ENCODE measurements at places on chromosomes 7 and 10.

GRCh38 chr7:17054836-17055235 lies 173.1 kb upstream of the AGR3 start:
- no peak for DNase-seq

DNA sequence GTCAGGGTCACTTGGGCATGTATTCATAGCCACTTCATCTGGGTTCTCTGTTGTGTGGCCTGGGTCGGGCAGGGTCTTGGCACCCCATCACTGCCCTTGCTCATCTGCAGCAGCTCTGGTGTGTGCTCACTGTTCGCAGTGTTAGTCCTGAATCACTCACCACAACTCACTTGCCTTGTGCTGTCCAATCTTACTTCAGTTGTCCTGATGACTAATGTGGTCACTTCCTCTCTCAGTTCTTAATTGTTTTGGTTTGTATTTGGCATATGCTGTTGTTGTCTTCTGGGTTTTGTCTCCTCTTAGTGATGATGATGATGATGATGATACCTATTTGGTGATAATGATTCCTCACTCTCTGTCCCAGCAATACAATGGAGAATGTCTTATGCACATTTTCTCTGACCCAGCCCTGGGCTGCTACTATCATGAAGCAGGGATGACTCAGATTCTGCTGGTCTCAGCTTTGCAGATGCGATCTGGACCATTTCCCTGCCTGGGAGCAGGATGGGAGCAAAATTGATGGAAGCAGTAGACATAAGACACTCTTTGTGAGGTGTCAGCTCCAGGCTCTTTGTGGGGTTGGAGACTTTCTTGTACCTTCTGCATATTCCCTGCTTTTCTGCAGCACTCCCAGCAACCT lies 17.0 kb downstream of the ADRA2A start:
- peak; percentile 77 for DNase-seq

DNA sequence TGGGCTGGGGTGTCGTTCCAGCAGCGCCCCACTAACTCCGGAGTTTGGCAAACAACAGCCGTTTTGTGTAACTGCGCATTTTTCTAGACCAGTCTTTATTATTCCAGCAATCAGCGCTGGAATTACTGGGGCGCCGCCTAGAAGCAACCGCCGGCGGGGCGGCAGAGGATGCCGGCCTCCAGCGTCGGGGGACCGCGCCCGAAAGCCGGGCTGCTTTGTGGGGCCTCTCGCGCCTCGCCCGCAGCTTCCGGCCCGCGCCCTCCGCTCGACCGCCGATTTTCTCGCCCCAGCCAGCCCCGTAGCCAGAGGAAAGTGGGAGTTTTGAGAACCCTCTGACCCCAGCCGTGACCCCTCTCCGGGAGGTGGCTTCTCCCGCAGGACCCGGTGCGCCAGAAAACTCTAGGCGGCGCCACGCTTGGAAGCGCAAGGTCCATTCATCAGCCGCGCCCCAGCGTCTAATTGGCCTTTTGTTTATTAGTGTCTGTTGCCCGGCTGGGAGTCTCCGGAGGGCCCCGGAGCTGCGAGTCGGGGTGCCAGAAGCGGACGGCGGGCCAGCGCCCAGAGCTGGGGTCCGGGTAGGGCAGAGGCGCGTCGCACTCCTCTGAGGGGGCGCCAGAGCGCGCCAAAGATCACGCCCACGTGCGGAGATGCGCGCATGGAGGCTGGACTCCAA lies 10.7 kb downstream of the EMX2 start:
- peak; percentile 70 for DNase-seq

DNA sequence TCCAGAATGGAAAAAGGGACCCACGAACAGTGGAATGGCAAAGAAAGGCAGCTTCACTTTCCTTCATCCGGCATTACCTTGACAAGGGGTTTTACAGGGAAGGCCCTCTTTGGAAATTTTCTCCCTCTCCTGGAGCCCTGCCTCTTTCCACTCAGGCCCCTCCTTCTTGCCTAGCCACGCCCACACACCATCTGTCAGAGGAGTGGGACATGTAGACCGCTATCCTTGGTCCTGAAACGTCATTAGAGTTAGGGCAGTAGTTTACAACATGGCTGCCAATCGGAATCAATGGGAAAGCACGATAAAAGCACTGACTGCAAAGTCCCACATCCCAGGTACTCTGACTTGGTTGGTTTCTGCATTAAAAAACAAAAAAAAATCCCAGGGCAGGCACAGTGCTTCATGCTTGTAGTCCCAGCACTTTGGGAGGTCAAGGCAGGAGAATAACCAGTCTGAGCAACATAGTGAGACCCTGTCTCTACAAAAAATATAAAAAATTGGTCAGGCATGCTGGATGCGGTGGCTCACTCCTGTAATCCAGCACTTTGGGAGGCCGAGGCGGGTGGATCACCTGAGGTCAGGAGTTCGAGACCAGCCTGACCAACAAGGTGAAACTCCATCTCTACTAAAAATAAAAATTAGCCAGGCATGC lies 96.4 kb downstream of the MARCHF5 start:
- DNase-seq: peak; percentile 68

DNA sequence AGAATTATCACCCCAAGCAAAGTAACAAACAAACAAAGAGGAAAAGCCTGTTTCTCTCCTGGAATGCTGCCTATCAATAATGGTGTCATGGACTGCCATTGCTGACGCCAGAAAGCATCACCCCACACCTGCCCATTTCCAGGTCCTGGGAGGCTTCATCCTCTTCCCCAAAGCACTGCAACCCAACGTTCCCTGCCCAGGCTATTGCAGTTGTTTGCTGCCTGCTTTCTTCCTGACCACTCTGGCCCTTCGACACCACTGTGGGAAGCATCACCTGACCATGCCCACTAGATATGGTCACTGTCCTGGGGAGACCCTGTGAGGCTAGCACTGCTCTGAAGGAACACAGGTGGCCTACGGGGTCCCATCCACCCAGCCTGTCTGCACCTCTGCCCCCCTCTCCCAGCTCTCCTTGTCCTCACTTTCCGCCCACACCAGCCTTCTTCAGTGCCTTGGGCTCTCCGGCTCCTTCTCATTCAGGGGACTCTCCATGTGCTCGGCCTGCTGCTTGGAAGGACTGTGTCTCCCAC lies 439.6 kb downstream of the GLRX3 start:
- no peak for DNase-seq

DNA sequence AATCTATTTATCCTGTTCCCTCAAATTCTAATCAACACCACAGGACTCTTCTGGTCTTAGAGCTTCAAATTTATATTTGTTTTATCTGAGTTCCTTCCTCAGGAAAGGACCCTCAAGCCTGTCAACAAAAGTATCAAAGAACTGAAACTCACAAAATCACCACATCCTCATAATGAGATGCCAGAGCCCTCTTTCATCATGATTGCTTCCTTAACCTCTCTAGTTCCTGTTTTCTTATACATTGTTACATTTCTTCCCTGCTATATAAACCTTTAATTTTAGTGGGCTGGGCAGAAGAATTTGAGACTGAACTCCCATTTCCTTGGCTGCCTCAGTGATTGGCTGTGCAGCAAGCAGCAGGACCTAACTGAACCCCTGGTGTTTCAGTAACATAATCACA lies 189.7 kb downstream of the ZNF248 start:
- DNase-seq: no peak

GRCh38 chr7:36838616-36839225 lies 114.4 kb upstream of the AOAH start:
- no peak for DNase-seq

- DNase-seq: no peak
Measured at GRCh38 chr10:113517165-113517900, 35.5 kb upstream of the HABP2 start.

- DNase-seq: no peak
Measured at GRCh38 chr7:130595986-130596385, 72.6 kb downstream of the COPG2 start.

Data from GM03348 (cell line).